ENCODE measurements at places on chromosomes 12 and 14.

GRCh38 chr14:90060965-90061684 lies 669 bp upstream of the KCNK13 start:
- no peak for DNase-seq

DNA sequence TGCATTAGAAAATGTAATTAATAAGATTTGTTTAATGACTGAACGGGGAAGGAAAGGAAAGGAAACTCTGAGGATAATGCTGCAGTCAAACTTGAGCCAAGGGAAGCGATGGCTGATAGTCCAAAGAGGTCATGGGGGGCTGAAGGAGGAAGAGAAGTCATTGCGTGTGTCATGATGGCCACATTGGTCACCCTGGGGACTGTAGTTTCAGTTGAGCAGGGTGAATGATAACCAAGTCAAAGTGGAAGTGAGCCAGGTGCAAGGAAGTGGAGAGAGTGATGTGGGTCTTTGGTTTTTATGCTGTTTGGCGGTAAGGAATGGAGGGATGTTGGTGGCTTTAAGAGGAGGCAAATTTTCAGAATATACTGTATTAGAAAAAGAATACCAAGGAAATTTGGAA lies 21.6 kb downstream of the C12orf75 start:
- no peak for DNase-seq

DNA sequence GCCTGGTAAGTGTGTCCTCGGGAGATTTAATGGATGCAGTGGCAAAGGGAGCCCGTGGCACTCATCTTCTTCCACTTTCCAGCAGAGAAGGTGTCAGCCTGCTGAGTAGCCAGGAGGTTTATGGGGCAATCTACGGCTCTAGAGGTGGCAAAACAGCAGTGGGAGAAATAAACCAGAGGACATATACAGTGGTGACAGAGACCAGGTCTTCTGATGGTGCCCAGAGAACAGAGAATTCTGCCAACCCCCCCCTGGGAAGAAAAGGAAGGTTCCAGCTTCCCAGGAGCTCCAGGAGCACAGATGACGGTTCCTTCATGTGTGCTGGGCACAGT lies 43.0 kb downstream of the SMIM41 start:
- DNase-seq = no peak

DNA sequence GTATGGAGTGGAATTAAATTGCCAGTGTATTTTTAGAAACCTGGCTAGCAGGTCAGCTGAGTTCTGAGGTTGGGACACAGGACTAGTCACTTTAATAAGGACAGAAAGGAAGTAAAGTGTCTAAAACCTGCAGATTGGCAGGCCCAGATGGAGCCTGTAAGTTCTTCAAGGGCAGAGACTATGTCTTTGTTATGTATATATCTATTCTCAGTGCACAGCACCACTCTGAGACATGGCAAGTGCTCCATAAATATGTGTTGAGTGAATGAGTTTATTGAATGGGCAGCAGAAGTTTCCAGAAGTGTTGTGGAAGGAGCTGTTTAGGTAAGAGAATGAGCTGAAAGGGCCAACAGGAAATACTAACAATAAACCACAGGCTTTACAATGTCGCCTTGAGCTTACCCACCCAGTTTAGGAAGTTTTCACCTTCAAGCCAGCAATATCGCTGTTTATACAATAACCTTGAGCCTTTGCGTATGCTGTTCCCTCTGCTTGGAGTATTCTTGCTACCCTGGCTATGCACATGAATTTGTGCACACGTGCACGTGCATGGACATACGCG lies 109.5 kb upstream of the TMPO start:
- no peak for DNase-seq

GRCh38 chr12:1425396-1425729 lies 169.0 kb downstream of the FBXL14 start:
- no peak for DNase-seq

DNA sequence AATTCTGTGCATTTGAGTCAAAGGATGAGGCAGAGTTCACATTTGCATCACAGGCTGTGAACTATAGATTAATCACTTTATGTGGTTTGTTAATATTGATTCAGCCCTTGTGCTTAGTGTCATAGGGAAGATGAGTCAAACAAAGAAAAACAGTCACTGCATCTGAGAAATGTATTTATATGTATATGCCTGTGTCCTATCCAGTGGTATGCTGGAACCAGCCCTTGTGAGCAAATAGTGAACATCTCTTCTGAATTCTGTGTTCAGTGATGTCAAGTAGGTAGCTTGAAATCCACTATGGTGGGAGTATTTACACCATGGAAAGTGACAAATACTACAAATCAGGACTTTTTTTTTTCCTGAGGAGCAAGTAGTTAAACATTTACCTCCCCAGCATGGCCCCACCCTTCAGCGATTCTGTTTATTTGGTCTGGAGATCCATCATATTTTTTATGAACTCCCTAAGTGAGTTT lies 128.5 kb downstream of the HMGA2 start:
- no peak for DNase-seq

DNA sequence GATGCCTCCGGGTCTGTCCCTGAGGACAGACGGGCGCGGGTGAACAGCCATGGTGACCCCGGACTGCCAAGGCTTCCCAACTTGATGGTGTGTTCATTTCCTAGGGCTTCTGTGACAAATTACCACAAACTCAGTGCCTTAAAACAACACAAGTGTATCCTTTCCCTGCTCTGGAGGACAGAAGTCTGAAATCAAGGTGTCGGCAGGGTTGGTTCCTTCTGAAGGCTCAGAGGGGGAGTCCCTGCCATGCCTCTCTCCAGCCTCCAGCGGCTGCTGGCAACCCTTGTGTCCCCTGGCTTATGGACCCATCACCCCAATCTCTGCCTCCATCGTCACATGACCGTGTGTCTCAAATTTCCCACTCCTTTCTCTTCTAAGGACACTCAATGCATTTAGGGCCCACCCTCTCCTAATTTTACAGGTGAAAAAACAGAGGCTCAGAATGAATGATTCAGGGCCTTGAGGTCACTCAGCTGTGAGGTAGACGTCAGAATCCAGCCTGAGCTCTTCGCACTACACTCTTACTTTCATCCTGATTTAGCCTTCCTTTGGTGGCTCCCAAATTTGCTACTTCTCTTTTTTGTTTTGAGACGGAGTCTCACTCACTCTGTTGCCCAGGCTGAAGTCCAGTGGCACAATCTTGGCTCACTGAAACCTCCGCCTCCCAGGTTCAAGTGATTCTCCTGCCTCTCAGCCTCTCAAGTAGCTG lies 45.4 kb downstream of the VCPKMT start:
- DNase-seq = no peak

GRCh38 chr12:40469736-40470135 lies 222.5 kb upstream of the CNTN1 start:
- no peak for DNase-seq

DNA sequence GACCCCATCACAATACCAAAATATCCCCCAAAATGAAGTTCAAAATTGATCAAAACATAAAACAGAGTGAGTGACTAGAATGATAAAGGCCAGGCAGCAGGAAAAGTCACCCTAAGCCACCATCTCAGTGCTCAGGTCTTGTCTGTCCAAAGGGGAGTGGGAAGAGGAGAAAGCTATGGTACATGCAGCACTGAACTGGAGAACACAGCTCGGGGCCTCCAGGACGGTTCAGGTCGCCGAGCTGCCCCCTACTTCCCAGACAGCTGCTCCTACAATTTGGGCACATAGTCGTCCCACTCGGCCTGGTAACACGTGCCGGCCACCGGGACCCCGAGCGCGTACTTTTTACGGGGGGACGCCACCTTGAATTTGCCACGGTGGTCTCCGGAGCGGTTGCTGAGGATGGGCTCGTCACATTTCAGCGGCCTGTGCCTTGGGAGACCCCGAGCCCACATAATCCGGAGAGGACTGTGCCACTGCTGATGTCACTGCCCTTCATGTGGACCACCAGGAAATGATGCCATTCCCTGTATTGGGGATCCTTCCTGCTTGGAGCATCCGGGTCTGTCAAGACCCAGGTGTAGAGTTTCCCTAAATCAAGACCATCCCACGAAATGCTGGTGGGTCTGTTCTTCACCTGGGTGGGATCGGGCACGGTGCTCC lies 31.6 kb downstream of the AK7 start:
- DNase-seq = no peak

DNA sequence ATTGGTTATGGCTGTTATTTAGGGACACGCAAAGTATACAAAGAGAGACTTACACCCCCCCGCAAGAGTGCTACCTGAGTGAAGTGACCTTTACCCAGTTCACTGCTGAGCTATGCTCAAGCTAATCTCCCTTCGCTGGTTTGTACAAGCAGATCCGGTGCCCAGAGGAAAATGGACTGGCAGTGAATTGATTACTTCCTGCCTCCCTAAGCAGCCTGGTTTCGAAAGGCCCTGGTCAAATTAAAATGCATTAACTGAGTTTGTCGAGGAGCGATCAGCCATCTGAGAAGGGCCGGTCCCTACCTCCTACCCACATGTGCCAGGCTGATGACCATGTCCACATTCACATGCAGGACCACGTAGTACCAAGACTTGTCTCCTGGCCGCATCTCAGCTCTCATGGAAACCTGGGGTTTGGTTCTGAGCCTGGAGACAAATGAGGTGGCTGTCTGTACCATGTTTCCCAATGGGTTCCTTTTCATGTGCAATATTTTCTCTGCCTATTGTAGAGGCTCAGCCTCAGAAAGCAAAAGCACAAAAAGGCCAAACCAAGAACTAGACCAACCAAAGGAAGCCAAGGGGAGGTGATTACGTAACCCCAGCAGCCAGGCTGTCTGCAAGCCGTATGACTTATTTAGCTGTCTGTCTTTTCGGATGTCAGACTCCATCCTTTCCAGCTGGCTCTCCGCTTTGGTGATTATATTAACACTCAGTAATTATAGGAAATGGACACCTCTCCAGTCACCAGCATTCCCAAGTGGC lies 284.7 kb upstream of the PWP1 start:
- peak; percentile 61 for DNase-seq

GRCh38 chr12:50362671-50363070 lies 33.7 kb downstream of the FAM186A start:
- DNase-seq = no peak

GRCh38 chr12:128534906-128535305 lies 267.9 kb downstream of the TMEM132C start:
- DNase-seq = no peak

- peak; percentile 44 for DNase-seq
These were observed 91.3 kb downstream of the NINJ2 start for GRCh38 chr12:571795-572531.

GRCh38 chr12:117643971-117644370 lies 282.5 kb upstream of the NOS1 start:
- no peak for DNase-seq

DNA sequence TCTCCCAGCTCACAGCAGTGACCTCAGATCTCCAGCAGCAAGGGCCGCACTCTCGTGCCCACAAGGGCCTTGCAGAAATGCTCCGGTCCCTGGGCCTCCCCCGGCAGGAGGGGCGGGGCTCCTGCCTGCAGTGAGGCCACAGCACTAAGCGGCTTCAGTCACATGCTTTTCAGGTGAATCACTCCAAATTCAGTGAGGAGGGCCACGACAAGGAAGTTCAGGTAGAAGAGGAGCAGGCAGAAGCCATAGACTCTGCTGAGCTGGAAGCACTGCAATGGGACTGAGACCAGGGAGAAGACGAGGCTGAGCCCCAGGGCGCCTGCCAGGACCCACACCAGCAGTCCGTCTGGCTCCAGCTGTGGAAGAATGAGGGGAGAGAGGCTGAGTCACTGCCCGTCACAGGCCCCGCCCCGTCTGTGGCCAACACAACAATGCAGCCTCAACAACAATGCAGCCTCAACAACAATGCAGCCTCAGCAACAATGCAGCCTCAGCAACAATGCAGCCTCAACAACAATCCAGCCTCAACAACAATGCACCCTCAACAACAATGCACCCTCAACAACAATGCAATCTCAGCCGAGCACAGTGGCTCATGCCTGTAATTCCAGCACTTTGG lies 35.2 kb downstream of the SLC8B1 start:
- DNase-seq = peak; percentile 78

DNA sequence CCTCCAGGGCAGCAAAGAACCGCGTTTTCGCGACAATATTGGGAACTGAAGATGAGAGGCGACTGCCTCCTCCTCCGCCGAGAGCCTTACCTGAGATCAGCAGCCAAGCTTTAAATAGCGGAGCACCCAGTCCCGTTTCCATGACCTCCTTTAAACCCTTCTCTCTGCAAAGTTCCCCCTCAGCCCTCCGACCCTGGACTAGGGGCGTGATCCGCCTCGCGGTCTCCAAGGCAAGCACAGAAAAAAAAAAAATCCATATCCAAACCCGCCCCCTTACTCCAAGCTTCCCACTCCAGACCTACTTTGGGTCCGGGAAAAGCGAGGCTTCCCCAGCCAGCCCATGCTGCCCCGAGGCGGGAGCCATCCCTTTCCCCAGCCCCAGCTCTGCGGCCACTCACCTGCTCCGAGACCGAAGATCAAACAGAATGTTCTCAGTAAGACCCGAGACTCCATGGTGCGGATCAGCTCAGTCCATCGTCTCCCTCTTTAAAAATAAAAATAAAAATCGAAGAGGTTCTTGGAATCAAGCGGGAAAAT lies 630 bp downstream of the NELL2 start:
- DNase-seq = no peak

- DNase-seq = no peak
These were observed 690.9 kb upstream of the FBXO33 start for GRCh38 chr14:40122968-40123648.

DNA sequence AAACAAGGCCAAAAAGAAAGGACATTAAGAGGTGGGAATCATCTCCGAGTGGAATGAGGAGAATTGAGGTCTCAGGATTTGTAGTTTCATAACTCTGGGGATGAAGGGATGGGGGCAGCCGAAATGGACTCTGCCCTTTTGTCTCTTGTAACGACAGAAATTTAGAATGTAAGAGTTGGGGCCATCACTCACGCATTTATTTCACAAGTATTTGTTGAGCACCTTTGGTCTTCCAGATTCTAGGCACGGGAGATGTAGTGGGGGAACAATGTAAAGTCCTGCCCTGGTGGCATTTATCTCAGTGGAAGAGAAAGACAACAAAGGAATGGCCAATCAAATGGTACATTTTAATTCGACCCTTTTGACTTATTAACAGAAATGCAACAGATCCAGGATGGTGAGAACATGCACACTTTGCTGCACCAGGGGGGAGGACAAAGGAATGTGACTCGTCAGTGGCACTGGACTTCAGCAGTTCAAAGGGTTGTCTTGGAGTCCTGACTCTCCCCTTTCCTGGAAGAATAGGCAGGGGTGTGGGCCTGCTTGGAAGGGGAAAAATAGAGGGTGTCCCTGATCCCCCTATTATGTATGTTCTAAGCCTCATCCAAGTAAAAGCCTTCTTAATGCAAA lies 102.0 kb downstream of the TMEM30B start:
- no peak for DNase-seq

DNA sequence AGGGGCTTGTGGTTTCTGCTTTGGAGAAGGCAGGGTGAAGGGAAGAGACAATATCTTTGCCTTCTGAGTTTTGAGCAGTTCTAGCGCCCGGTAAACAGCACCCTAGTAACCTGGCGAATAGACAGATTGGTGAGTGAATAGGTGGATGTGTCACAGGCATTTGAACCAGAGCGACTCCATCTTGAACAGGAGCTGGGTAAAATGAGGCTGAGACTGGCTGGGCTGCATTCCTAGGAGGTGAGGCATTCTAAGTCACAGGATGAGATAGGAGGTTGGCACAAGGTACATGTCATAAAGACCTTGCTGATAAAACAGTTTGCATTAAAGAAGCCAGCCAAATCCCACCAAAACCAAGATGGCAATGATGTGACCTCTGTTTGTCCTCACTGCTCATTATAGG lies 643.6 kb upstream of the TMEM132C start:
- no peak for DNase-seq

GRCh38 chr14:41830714-41831406 lies 224.2 kb downstream of the LRFN5 start:
- peak; percentile 69 for DNase-seq

- DNase-seq = no peak
These were observed 15.1 kb downstream of the FAIM2 start for GRCh38 chr12:49888461-49889151.
